ENCODE measurements at places on chromosomes 3 and 15. TPM values are rescaled to one million over a fixed set of nuclear protein-coding genes. Genes with fewer than 3 reads are reported as not detected.

FRMD4B gene
- total RNA-seq: 25.6 TPM

- H3K27ac ChIP-seq: no peak overlapping the region
- peaks cover 47% of the 10 kb centered on the region for H3K27me3 ChIP-seq
- H3K4me1 ChIP-seq: peaks cover 2% of the 10 kb centered on the region
- peaks cover 3% of the 10 kb centered on the region for H3K36me3 ChIP-seq
- no peak overlapping the region for H3K4me3 ChIP-seq
- DNase-seq: no peak
Observed at GRCh38 chr15:85178308-85178707, 196.7 kb downstream of the PDE8A start.

IL5RA gene
- 10.4 TPM for total RNA-seq

- H3K4me3 ChIP-seq: no peak overlapping the region
- no peaks in the 10 kb centered on the region for H3K36me3 ChIP-seq
- no peak for DNase-seq
- H3K27ac ChIP-seq: no peak overlapping the region
Observed at GRCh38 chr15:31905054-31905453, 125.3 kb upstream of the CHRNA7 start.

DNA sequence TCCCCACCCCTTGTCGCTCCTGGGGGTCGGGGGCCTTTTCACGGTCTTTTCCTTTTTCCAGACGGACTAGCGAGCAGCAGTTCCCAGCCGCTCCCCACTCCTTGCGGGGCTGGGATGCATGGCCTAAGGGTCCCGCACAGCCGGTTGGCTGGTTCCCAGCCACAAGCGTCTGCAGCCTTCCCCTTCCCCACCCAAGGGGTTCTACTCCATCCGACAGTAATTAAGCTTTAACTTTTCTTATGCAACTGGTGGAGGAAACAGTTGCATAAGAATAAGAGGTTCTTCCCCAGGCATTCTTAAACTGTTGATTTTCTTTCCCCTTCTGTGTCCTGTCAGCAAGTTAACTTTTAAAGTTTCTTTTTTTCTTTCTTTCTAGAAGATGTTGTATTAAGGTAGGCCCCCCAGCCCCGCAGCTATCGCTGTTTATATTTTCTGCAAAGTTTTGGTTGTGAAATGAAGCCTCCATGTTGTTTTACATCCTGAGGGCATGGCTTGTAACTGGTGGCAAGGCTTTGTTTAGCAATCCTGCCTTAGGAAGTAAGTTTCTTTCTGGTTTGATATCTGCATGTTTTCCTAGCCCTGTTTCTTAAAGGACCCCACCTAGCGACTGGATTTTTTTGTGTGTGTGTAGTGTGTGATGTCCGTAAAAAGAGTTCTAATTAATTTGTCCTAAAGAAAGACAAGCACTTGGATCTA is 207.5 kb downstream of the ZNF385D start:
- H3K27ac ChIP-seq: no peak overlapping the region
- H3K36me3 ChIP-seq: no peaks in the 10 kb centered on the region
- no peaks in the 10 kb centered on the region for H3K27me3 ChIP-seq
- H3K4me3 ChIP-seq: no peak overlapping the region

KCNH8 gene
- total RNA-seq: 0.75 TPM

RAB6B gene
- 1.8 TPM for total RNA-seq

MAPKAPK3 gene
- 49.2 TPM for total RNA-seq

GRCh38 chr3:126156468-126156867 is 23.9 kb downstream of the ALDH1L1 start:
- H3K27ac ChIP-seq: no peak overlapping the region
- DNase-seq: no peak
- peaks cover 6% of the 10 kb centered on the region for H3K4me1 ChIP-seq
- no peak overlapping the region for H3K4me3 ChIP-seq
- H3K27me3 ChIP-seq: peaks cover 16% of the 10 kb centered on the region
- no peaks in the 10 kb centered on the region for H3K36me3 ChIP-seq

MYO5A gene
- total RNA-seq: 58.4 TPM

WDR93 gene
- total RNA-seq: not detected

DNA sequence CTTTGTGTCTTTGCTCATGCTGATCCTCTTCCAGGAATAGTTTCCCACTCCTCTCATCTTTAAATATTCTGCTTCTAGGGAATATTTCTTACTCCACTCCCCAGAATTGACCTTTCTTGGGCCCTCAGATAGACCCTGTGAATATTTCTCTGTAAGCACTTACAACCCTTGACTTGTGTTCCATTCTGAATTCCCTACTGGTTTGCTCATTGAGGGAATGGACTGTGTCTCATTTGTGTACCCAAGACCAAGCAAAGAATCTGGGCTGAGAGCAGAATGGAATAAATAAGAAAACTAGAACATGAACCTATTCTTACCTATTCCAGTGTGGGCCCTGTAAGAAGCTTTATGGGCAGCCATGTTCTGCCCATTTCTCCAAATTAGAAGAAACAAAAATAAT is 72.7 kb upstream of the TSPAN3 start:
- no peaks in the 10 kb centered on the region for H3K36me3 ChIP-seq
- H3K4me1 ChIP-seq: peaks cover 3% of the 10 kb centered on the region
- no peak overlapping the region for H3K4me3 ChIP-seq
- H3K27me3 ChIP-seq: no peaks in the 10 kb centered on the region
- no peak for DNase-seq

GRCh38 chr3:197375001-197375441 is 76.6 kb upstream of the DLG1 start:
- peaks cover 5% of the 10 kb centered on the region for H3K4me1 ChIP-seq
- H3K36me3 ChIP-seq: no peaks in the 10 kb centered on the region
- peaks cover 45% of the 10 kb centered on the region for H3K27me3 ChIP-seq
- H3K4me3 ChIP-seq: no peak overlapping the region
- DNase-seq: no peak

DNA sequence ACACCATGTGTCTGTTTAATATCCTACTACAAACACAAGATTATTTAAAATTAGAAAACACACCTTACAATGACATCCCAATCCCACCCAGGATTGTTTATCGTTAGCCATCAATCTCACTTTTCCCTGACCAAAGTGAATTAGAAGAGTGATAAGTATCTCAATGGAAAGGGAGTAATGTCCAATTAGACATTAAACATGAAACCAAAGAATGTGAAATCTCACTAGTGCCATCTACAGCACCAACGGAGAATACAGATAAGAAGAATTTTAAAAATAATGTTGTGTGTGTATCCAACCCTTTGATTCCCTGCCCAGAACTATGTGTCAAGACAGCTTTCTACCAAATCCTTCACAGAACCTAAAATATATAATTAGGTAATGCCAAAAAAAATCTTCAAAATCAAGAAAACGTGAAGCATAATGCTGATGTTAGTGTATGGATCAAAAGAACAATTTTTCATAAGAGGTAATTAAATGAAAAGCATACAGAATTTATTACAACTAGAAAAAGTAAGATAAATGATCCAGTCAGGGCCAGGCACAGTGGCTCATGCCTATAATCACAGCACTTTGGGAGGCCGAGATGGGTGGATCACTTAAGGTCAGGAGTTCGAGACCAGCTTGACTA is 64.2 kb downstream of the SCAPER start:
- H3K4me1 ChIP-seq: peaks cover 14% of the 10 kb centered on the region
- no peak for DNase-seq
- peaks cover 7% of the 10 kb centered on the region for H3K36me3 ChIP-seq
- no peak overlapping the region for H3K27ac ChIP-seq

- no peak overlapping the region for H3K4me3 ChIP-seq
- peaks cover 12% of the 10 kb centered on the region for H3K27me3 ChIP-seq
- no peak overlapping the region for H3K27ac ChIP-seq
- peaks cover 17% of the 10 kb centered on the region for H3K4me1 ChIP-seq
- peaks cover 2% of the 10 kb centered on the region for H3K36me3 ChIP-seq
- DNase-seq: no peak
Observed at GRCh38 chr3:45066109-45066801, 40.2 kb downstream of the CLEC3B start.

DNA sequence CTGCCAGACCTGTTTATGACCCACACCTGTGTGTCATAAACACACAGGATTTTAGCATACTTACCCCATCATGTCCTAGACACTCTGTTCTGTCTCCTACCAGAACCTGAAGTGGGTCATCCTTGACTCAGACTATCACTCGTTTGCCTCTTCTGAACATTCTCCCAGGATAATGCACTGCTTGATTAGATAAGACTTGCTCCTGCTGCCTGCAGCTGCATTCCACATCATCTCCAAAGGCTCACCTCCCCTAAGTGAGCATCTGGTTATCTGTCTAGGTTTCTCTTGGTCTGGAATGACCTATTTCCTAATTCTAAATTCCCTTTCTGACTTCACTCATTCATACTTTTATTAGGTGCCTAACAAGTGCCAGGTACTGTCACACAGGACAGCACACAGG is 332.1 kb downstream of the NTRK3 start:
- H3K27ac ChIP-seq: no peak overlapping the region
- no peaks in the 10 kb centered on the region for H3K36me3 ChIP-seq
- no peak overlapping the region for H3K4me3 ChIP-seq
